ENCODE measurements at places on chromosomes 13 and 19.

DNA sequence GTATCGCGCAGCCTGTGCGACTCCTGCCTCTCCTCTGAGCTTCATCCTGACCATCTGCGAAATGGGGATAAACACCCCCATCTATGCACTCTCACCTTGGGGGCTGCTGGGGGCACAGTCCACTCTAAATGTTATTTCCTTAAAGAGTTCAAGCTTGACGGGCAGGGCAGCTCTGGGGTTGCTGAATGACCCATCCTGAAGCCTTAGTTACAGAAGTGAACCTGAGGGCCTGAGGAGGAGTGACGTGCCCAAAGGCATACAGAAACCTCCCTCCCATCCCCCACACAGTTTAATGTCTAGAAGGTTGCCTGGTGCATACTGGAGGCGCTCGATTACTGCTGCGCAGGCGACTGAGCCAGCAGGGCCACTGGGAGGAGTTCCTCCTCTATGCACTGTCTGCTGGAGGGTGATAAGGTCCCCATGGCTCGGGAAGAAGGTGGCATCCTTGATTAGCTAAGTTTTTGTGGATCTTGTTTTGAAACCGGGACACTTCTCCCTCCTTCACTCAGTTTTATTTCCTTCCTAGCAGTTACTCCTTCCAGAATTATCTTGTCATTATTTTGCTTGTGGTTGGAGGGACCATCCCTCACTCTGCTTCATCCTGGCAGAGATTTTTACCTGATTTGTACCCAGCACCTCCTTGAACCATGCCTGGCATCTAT is 572 bp upstream of the FKBP8 start:
- peak; percentile 83 for DNase-seq

- DNase-seq, result peak; percentile 42
These were observed 75.9 kb downstream of the ESD start for GRCh38 chr13:46721054-46721453.

GRCh38 chr13:35191883-35192282 is 249.8 kb downstream of the NBEA start:
- no peak for DNase-seq

DNA sequence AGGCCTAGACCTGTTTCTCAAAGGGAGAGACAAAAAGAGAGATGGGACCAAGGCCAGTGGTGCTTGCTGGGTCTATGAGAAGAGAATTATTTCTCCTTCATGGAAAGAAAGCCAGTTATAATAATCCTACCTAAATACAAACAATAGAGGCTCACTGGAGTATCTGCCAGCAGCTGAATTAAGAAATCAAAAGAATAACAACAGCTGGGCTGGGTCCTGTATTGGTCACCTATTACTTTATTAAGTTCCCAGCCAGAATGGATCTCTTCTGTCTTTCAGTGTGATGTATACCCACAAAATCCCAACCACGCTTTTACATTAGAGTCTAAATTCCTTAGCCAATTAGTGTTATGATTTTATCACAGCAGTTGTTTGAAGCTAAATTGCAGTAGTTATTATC is 297.8 kb upstream of the DACH1 start:
- no peak for DNase-seq

GRCh38 chr19:7434391-7434790 is 54.4 kb downstream of the PEX11G start:
- DNase-seq, result no peak

- no peak for DNase-seq
These were observed 28.7 kb downstream of the ANKRD10 start for GRCh38 chr13:110885966-110886869.

DNA sequence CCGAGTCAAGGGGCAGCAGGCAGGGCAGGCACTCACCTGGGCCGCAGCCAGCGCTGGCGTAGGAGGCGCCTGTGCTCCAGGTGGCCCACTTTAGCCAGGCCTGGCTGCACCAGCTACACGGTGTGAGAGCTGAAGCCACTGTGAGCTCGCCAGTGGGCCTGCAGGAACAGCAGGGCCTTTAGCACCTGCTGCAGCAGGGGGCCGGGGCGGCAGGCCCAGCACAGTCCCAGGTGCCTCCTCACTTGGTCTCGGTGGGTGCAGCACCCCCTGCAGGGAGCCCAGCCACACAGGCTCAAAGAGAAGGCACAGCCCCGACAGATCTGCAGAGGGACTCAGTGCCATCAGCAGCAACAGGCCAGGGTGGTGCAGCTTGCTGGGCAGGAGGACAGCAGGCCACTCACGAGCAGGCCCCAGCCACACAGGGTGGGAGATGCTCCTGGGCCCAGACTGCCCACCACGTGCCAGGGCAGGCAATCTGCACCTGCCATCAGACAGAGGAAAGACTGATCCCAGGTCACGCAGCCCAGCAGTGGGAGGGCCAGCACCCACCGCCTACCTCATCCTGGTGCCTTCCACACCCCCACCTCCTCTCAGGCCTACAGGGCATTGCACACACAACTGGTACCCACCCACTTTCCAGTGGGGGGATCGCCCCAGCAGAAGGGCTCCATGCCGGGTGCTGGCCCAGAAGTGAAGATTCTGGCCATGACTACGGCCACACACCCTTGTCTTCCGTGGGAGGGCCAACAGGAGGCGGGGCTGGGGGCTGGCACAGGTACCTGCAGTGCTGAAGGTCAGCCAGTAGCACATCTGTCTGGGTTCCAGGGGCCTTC is 15.8 kb downstream of the ARHGAP33 start:
- no peak for DNase-seq

GRCh38 chr19:33300894-33301143 is 1.5 kb downstream of the CEBPA start:
- DNase-seq, result no peak

- no peak for DNase-seq
These were observed 1.7 kb downstream of the PLPPR2 start for GRCh38 chr19:11356676-11357550.

- no peak for DNase-seq
These were observed 64.2 kb downstream of the MCF2L start for GRCh38 chr13:113033054-113033850.

- DNase-seq, result no peak
These were observed 57.3 kb downstream of the IFT88 start for GRCh38 chr13:20624213-20624612.

GRCh38 chr19:37920591-37921450 is 13.8 kb downstream of the SIPA1L3 start:
- no peak for DNase-seq

DNA sequence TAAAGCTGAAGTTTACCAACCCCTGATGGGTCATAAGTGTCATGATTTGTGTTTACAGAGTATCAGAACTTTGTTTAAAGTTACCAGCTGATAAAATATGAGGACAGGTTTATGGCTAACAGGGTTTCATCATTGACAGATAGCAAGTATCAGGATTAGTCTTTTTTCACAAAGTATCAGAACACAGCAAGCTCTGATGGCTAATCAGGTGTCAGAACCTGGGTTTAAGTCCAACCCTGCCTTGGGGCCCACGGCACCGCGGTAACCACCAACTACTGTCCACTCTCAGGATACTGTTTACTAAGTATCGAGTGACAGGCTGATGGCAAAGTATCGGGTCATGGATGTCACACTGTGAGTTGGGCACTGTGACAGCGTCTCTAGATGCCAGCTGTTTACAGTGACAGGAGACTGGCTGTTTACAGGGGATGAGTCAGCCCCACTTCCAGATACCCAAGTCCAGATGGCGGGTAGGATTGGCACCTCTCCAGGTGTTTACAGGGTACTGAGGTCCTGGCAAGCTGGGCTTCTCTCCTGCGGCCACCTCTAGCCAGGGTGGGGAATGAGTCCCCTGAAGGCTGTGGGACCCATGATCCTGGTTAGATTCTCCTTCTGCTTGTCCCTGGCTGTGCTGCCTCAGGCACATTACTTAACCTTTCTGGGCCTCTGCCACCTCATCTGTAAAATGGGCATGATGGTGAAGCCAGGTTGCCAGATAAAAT is 21.8 kb downstream of the ARRDC2 start:
- no peak for DNase-seq

DNA sequence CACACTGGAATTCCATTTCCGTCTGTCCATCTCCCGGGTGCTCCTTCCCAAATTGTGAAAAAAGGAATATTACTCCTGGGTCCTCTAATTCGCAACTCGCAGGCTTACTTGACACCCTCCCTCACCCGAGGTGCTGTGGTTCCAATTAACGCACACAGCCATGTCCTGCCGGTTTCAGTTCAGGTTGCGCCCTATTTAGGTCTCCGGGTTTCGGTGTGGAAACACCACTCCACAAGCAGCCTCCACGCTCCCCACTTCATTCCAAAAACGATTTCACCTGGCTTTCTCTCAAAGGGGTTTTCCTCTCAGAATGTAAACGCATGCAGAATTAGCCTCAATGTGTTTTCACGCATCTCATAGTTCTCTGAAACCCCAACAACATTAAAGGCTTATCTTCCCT is 37.9 kb downstream of the NAXD start:
- no peak for DNase-seq

- no peak for DNase-seq
These were observed 32.9 kb downstream of the NAXD start for GRCh38 chr13:110648146-110648819.

DNA sequence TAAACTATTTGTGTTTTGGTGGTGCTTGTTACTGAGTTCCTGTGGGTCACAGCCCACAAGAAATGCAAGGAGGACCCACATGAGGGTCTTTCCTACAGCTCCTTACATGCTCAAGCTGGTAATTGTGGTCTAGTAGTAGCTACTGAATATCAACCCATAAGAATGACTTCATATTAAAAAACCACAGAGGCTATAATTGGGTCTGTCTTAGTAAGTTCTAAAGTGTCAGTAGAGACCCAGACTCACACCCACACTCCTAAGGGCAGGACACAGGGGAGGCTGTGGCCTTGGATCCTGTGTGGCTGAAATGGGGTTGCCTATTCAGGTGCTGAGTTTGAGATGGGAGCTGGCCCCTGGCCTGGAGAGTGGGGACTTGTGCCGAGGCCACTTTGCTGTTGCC is 19.6 kb downstream of the TFDP1 start:
- DNase-seq, result no peak

DNA sequence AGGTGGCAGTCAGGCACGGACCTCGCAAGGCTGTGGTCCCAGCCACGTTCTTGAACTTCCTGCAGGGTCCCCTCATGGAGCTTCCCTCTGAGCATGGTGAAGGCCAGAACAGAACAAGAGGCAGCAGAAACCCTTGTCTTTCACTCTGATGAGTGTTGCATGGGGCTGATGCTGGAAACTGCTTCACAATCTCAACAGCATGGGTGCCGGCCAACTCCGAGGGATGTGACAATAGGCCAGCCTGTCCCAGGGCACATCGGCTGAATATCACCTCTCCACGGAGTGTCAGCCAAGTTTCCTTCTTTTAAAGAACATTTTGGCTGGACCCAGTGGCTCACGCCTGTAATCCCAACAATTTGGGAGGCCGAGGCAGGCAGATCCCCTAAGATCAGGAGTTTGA is 173.9 kb downstream of the FOXO1 start:
- DNase-seq, result no peak

- DNase-seq, result peak; percentile 97
These were observed at the start of gene MOB3A for GRCh38 chr19:2096034-2096479. Gene MOB3A (minus strand): TSS chr19:2096326. CDS start chr19:2078560, 17,766 bp downstream.
